ENCODE measurements at places on chromosomes 2 and 18.

DNA sequence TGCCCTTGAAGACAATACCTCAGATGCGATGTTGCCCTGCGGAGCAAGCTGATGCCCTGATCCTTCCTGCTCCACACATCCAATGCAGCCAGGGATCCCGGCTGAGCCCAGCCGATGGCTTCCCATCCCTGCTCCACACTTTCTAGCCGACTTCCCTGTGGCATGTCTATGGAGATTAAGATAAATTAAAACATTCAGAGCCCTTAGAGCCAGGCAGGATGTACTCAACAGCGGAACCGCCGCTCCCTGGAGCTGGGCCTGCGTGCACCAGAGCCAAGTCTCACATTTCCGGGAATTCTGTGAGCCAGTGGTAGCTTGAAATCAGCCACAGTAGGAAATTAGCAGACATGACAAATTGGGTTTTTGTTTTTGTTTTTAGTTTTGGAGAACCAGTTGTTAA, 620.6 kb downstream of the GALR1 start:
- DNase-seq: no peak

DNA sequence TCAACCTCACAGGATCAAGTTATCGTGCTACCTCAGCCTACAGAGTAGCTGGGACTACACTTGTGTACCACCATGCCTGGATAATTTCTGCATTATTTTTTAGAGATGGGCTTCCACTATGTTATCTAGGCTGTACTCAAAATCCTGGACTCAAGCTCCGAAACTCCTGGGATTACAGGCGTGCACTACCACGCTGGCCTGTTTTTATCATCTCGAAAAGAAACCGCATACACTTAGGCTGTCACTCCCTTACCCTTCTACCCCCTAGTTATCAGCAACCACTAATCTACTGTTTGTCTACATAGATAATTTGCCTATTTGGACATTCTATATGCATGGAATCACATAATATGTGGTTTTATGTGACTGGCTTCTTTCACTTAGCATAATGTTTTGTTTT, 8.5 kb upstream of the PUM2 start:
- DNase-seq: no peak

- DNase-seq: no peak
These were observed 465.6 kb upstream of the TRIB2 start for GRCh38 chr2:12251121-12251520.

DNA sequence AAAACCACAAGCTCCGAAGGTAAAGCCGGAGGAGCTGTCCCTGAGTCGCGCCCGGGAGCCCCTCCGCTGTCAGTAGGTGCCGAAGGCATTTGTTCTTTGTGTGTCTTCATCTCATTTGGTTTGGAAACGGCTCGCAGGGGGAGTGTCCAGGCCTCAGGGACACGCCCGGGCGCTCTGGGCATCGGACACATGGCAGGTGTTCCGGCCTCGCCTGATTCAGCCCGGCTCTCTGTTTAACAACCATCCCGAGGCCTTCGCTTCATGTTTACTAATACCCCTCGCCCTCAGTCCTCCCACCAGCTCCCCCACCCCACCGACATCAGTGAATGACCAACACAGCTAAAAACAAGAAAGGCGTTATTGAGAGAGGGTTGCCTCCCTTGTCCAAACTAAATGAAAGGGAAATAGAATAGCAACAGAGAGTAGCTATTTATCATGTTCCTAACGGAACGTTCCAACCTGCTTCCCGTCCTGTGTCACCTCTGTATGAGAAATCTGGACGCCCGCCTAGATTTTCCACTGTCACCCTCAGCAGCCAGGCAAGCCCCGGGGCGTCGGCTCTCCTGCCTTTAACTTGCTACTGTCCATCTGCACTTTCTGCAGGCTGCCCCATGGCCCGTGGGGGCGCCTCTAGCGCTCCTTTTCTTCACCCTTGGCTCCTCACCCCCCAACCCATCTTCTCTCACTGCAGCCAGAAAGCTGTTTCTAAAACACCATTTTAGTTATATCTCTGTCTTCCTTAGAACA, 73.9 kb downstream of the MYCN start:
- no peak for DNase-seq

DNA sequence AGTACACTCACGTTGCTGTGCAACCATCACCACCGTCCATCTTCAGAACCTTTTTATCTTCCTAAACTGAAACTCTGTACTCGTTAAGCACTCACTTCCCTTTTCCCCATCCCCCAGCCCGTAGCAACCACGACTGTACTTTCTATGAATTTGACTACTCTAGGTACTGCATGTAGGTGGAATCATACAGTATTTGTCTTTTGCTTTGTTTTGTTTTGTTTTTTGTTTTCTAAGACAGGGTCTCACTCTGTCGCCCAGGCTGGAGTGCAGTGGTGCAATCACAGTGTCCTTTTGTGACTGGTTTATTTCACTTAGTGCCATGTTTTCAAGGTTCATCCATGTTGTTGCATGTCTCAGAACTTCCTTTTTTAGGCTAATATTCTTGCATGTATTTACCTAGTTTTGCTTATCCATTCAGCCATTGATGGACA, 7.0 kb upstream of the TYMS start:
- DNase-seq: no peak

GRCh38 chr2:180980943-180981911, 822 bp downstream of the UBE2E3 start:
- no peak for DNase-seq
